ENCODE measurements at places on chromosomes 2 and 18.

DNA sequence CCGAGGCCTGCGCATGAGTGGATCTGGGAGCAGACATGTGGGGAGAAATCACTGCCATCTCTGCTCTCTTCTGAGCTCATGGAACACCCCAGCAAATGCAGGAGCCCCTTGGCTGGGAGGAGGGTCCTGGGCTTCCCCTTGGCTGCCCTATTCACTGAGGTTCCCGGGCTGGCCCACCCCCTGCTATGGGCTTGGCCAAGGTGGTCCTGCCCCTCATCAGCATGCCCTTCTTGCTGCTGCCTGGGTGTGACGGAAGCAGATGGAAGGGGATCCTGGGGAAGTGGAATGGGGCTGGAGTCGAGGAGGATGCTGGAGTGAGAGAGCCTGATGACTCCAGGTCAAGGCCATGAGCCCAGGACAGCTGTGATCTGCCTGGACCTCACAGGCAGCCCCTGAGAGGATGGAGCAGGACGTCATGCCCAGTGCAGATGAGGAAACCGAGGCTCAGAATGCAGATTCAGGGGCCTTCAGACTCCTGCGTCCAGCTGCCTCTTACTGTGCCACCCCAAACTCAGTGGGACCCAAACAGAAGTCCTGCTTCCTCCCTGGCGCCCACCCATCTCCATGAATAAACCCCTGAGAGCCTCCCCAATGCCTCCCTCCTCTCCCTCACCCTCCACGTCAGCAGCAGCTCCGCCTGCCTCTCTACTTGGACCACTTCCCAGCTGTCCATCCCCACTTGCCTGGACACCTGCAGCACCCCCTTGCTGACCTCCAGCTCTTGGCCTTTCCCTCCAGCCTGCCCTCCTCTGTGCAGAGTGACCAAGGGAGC lies 4.0 kb downstream of the SNED1 start:
- DNase-seq: no peak

GRCh38 chr18:54086046-54086802 lies 138.2 kb downstream of the MBD2 start:
- no peak for DNase-seq

DNA sequence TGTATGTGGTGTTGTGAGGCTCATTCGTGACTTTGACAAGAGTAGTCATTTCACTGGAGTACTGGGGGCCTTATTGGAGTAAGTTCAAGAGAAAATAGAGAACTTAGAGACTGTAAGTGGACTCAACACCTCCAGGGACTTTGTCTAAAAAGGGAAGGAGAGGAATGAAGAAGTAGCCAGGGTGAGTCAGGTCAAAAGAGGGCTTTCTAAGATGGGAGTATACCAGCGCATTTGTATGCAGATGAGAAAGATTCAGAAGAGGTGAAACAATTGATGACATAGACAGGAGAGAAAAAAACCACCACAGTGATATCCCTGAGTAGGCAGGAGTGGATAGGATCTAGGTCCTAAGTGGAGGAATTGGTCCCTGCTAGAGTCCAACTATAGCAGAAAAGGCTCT lies 246.8 kb downstream of the IKZF2 start:
- DNase-seq: no peak

- no peak for DNase-seq
These were observed 437.2 kb upstream of the HS6ST1 start for GRCh38 chr2:128755695-128756364.

DNA sequence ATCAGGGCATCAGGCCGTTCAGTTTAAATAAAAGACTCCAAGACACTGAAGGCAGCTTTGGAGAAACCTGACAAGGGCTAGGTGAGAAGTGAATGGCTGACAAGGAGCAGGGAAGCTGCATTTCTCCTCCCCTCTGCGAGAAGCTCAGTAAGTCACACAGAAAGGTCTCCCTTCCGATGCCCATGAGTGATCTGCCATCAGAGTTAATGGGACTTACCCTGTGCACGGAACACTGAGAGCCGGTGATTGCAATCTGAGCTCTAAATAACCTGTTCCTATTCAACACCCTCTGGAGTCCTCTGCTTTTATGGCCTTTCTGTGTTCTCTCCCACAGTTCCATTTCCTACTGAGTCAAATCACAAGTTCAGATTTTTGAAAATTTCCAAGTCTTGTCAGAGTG lies 322.2 kb upstream of the MYT1L start:
- no peak for DNase-seq

DNA sequence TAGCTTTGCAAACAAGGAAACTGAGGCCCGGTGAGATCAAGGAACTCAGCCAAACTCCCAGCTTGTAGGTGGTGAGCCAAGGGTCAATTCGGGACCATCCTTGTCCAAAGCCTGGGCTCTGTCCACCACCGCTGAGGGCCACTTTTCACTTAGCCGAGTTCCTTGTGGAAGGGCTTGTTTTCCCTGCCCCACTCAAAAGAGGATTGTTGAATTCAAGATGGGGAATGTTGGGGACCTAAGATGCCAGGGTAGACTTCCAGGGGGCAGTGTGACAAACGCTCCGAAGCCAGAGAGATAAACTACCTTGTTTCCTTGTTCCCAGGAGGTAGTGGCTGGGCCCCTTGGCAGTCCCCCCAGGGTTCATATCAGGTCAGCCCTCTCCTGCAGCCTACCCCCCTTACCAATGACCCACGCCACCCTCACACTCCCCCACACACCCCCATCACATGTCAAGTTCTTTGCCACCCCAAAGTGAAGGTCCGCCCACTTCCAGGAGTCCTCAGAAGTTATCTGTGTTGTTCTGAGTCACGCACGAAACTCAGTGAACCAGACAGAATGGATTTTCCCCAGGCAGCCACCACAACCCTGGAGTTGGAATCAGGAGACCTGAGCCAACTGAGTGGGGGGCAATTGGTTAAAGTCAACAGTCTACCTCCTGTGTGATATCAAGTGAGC lies 10.3 kb upstream of the ATOH8 start:
- no peak for DNase-seq

DNA sequence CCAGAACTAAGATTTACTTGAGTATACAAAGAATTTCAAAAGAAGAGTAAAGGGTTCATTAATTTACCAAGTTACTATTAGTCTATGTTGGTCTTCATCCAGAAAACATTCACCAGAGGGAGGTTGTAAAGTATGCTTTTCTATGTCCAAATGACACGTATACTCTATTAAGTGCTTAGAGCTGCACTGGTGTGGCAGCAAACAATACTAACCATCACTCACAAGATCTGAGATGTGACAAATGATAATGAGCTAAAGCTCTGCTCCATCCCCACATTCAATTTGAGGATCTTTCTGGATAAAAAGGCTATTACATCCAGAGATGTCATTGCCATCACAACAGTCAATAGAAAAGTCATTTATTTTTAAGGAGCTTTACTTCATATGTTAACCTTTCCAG lies 926.5 kb upstream of the KLHL29 start:
- DNase-seq: no peak

GRCh38 chr18:28432339-28432738 lies 255.4 kb upstream of the CDH2 start:
- DNase-seq: no peak

GRCh38 chr18:56200381-56200911 lies 437.9 kb downstream of the TXNL1 start:
- no peak for DNase-seq

GRCh38 chr18:76491776-76492668 lies 3.0 kb downstream of the ZNF516 start:
- peak; percentile 51 for DNase-seq

DNA sequence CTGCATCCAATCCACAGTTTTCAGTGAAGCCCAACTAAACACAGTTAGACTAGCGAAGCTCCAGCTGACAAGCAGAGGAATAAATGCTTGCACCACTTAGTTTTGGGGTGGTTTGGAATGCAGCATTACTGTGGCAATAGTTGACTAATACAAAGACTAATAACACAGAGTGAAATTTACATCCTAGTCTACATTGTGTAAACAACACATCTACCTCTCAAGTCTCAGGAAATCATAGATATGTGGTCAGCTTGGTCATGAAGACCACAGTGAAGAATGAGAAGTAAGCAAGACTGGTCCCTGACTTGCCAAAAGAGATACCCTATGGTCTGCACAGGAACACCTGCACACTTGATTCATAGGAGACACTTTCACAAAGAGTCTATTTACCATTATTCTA lies 155.1 kb upstream of the TANK start:
- DNase-seq: no peak

GRCh38 chr2:43391878-43392215 lies 165.4 kb upstream of the ZFP36L2 start:
- no peak for DNase-seq

GRCh38 chr2:74712223-74713053 lies 58.4 kb downstream of the SEMA4F start:
- DNase-seq: no peak

- no peak for DNase-seq
These were observed 90.8 kb downstream of the CCBE1 start for GRCh38 chr18:59606193-59607077.

DNA sequence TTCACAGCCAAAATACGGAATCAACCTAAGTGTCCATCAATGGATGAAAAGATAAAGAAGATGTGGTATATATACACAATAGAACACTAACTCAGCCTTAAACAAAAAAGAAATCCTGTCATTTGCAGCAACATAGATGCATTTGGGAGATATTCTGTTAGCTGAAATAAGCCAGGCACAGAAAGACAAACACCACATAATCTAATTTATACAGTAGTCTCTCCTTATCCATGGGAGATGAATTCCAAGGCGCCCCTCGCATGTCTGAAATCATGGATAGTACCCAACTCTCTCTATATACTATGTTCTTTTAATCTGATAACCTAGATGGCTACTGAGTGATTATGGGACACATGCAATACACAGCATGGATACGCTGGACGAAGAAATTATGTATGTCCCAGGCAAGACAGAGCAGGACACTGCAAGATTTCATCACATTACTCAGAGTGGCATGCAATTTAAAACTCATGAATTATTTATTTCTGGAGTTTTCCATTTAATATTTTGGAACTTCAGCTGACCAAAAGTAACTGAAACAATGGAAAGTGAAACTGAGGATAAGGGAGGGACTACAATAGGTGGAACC lies 39.5 kb downstream of the ORC4 start:
- DNase-seq: no peak

- no peak for DNase-seq
These were observed 18.0 kb downstream of the SP3 start for GRCh38 chr2:173947131-173947530.

DNA sequence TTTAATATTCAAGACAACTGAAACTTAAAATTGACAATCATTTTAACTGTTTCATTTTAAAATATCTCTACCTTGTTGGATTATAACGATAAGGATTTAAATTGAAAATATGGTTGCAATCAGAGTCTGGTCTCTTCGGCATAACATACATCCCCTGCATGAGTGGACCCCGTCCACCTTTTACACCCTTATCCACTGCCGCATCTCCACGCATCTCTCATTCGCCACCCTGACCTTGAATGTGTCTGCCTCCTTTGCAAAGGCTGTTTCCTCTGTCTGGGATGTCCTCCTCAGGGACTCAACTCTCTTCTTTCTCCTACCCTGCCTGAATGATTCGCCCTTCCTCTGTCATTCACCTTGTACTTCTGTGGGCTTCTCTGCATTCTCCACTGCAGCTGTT lies 87.6 kb downstream of the SPATS2L start:
- DNase-seq: no peak

DNA sequence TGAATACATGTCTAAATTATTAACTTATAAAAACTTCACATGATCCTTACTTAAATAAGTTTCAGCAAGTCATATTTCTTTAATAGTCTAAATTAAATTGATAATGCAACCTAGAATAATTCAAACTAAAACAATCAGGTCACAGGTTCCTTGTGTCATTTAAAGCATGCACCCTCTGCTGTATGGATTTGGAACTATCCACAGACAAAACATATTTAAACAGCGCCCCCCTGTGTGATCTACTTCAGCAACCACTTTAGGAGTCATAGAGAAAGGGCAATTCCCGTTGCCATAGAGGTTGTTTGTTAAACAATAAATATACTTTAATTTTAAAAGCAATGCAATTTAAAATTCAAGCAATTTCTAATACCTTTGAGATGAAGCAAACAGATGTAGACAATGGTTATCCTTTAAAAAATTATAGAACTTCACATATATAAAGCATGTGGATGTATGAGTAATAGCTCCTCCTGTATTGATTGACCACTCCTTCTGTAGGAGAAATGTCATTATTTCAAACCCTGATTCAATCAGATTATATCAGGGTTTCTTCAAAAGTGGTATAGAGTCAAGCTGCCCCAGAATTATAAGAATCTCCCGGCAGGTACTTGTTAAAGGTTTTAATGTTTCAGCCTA lies 21.2 kb downstream of the GRB14 start:
- DNase-seq: peak; percentile 2

All from natural killer cell (primary cell).